Stimulated activated CD4-positive, alpha-beta T cell treated with anti-CD3 and anti-CD28 coated beads, Interleukin-4, amount 100 ng/mL, for 48 hours (primary cell): ENCODE measurements at places on chromosomes 7 and 10.

- DNase-seq: no peak
These were observed 87.4 kb downstream of the CCDC3 start for GRCh38 chr10:12914111-12914510.

- DNase-seq: no peak
These were observed 33.0 kb downstream of the ZNF33A start for GRCh38 chr10:38043516-38043915.

GRCh38 chr10:24449321-24449740 is 240.4 kb downstream of the KIAA1217 start:
- DNase-seq: no peak

GRCh38 chr7:123417580-123417979 is 116.8 kb downstream of the IQUB start:
- no peak for DNase-seq

DNA sequence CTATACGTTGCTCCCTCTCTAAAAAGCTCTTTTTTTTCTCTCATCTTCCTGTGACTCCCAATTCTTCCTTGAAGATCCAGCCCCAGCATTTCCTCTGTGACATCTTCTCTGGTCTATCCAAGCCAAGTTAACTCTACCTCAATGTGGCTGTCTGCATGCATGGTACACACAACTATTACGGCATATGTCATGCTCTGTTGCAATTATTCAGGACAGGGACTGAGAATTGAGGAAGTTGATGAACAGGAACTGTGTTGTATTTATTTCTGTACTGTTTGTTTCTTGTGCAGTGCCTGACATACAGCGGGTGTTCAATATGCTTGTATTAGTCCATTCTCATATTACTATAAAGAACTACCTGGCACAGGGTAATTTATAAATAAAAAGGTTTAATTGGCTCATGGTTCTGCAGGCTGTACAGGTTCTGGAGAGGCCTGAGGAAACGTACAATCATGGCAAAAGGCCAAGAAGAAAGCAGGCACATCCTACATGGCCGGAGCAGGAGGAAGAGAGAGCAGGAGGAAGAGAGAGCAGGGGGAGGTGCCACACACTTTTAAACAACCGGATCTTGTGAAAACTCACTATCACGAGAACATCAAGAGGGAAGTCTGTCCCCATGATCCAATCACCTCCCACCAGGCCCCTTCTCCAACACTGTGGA is 6.3 kb downstream of the TRPV5 start:
- DNase-seq: no peak

GRCh38 chr7:124318721-124319450 is 286.0 kb upstream of the TMEM229A start:
- DNase-seq: no peak

DNA sequence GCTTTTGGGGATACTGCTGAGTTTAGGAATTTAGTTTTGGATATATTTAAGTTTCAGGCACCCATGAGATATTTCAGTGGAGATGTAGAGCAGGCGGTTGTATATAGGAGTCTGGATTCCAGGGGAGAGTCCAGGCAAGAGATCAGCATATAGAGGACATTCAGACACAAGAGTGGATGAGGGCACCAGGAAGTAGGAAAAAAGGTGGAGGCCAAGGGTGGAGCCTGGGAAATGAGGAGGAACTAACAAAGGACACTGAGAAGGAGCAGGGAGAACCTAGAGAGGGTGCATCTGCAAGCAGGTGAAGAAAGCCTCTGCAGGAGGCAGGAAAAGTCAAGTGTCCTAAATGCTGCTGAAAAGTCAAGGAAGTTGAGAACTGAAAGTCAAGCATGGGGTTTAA is 13.1 kb upstream of the PDLIM1 start:
- DNase-seq: no peak

- DNase-seq: no peak
These were observed 87.7 kb upstream of the TMEM168 start for GRCh38 chr7:112877691-112878460.

DNA sequence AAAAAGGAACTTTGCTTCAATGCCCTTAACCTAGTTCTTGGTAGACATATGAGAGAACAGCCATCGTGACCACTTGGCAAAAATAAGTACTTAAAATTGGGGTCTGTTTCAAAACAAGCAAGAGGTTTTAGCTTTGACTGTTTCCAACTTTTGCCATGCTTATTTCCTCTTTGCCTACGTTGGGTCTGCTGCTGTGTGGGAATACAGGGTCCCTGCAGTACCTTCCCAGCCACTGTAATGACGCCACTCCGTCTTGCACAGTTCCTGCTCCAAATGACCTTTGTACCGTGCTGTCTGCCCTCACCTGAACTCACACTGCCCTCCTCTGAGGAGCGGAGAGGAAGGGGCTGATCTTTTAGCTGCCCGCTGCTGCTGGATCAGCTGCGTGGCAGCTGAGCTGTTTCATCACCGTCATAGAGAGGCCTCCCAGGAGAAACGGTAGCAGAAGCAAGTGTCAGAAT is 133.1 kb downstream of the MAPK8 start:
- DNase-seq: no peak

- no peak for DNase-seq
These were observed 103.3 kb downstream of the CFAP58 start for GRCh38 chr10:104456802-104457542.

DNA sequence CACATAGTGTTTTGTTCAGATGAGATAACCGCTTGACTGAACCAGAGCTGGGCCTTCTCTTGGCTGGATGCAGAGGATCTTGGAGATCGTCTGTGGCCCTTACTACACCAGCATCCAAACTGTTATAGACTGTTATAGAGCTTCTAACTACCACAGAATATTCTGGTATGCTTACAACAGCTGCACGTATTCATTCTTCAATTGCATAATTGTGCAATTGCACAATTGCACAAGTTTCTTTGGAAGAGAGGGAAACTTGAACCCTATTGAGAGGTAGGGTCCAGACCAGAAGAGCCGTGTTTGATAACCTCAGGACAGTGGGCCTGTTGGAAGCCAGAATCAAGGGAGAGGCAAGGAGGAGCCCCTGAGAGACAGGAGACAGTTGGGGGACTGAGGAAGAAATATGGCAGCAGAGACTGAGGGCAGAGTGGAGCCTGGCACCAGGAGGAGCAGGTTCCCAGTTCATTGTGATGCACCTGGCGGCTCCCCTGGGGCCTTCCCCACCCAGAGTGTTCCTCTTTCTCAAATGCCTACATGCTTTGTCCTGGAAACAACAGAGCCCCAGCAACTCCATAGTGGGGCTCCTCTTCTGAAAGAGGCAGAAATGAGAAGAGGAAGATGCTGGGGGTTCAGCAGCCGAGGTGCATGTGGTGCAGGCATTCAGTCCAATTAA is 64.1 kb downstream of the PTPRZ1 start:
- DNase-seq: no peak

- DNase-seq: no peak
These were observed 96.5 kb downstream of the OTUD1 start for GRCh38 chr10:23535381-23535780.

- no peak for DNase-seq
These were observed 595.9 kb downstream of the KCNMA1 start for GRCh38 chr10:77041636-77042258.

DNA sequence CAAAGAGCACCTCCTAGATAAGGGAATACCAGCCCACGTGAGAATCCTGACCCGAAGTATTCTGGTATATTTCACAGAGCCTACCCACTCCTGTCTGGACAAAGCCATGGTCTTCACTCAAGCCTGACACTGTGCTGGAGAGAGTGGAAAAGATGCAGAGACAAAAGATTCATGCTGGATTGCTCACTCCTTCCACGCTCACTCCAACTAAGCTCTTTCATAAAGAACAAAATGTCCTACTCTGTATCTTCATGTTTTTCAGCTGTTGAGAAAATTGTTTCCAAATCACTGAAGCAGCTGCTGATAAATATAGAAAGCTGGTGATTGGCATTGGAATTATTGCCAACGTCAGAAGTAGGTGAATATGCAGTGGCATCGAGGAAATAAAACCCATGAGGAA is 106.0 kb downstream of the ABLIM1 start:
- DNase-seq: no peak

DNA sequence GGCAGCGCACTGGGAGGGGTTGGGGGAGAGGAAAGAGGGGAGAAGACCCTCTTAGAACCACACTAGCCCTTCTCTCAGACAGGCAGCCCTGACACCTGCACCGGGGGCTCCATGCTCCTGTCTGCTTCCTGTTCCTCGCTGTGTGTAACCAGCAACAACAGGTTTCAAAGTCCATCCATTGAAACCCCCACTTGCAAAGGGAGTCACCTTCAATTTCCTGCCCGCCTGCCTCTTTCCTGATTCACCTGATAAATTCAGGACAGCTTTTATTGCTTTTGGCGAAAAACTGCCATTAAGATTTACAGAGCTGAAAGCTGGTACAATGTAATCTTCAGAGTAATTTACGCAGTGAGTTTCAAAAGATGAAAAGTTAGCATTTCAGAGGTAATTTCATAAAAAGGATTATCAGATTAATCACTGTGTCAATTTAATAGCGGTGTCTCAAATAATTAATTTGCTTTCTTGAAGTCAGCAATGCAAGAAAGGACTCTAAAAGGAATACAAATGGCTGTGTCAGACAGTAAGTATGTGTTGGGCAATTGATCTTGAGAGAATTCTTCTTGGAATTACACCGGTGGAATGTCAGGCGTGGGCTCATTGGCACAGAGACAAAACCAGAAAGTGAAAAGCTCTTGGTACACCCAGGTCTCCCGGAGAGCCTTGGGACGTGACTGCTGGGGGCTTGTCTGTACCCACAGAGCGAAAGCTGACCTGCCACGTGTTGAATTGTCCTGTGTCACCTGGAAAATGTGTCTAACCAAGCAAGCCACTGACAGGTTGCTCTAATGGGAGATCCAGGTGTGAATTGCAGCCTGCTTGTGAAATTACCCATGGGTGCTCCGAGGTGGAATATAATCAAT is 60.7 kb downstream of the TMEM209 start:
- DNase-seq: no peak
